ENCODE measurements at places on chromosomes 13 and 19. TPM values are rescaled to one million over a fixed set of nuclear protein-coding genes. Genes with fewer than 3 reads are reported as not detected.
A peak's percentile ranks its signal among the peaks of the same experiment; 100 is the strongest.

MISP3 gene
- 6.8 TPM for total RNA-seq

PRRG2 gene
- 1.3 TPM for total RNA-seq

DNA sequence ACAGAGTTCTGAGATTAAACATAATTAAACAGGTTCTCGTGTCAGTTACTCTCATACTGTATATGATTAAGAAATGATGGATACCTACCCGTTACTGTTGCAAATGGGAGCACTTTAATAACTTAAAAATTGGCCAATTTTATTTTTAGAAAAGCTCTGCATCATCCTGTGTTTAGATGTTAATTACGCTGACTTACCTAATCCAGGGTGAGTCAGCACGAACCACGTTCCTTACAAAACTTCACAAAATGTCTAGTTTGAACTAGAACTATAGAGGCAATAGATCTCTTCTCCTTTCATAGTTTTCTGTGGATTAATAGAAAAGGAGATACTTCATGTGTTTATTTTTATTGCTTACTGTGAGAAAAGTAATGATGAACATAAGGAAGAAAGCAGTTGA is 363.9 kb downstream of the MYO16 start:
- no peak for DNase-seq

DNA sequence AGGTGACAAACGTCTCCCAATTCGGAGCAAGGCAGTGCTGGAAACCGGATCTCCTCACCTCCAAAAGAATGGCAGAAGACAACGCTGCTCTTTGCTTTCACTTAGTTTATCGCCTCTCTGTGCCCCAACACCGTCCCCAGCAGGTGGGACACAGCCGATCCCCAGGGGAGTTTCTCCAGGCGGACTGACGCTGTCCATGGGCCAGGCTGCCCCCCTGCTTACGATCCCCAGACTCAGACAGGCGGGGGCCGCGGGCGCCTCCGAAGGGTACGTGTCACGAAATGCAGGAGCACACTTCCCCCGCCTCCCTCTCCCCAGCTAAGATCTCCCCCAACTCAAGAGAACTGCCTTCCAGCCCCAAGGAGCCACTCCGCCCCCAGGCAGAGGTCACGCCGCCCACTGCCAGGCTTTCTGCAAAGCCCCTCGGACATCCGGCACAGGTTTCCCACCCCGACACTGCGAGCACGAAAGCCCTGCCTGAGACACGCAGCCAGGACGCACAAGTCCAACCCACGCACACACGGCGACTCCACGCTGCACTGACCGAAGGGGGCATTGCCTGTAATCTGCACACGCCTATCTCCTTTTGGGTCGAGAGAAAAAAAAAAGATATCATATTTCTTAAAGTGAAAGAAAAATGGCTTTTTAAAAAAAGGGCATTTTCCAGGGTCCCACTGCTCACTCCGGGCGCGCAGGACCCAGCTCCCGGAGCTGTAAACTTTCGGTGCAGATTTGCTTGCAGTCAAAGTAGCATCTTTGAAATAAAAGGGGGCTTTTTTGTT is 2.0 kb downstream of the SPRY2 start:
- DNase-seq, result peak; percentile 85

DNA sequence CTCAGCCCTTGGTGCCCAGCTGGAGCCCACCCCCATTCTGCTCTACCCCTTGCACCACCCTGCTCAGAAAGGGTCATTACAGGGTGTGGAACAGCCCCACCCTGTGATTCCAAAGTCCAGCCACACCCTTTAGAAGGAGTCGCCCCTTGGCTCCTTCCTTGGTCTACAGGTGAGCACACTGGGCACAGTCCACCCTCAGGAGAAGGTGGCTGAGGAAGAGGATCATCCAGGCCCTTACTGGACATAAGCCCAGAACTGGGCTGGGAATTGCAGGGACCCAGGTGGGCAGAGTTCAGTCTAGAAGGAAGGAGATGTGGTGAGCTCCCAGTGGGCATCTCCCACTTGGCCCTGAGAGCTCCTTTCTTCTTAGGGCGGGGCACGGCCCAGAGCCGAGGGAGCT is 8.6 kb downstream of the SLC46A3 start:
- no peak for DNase-seq

DNA sequence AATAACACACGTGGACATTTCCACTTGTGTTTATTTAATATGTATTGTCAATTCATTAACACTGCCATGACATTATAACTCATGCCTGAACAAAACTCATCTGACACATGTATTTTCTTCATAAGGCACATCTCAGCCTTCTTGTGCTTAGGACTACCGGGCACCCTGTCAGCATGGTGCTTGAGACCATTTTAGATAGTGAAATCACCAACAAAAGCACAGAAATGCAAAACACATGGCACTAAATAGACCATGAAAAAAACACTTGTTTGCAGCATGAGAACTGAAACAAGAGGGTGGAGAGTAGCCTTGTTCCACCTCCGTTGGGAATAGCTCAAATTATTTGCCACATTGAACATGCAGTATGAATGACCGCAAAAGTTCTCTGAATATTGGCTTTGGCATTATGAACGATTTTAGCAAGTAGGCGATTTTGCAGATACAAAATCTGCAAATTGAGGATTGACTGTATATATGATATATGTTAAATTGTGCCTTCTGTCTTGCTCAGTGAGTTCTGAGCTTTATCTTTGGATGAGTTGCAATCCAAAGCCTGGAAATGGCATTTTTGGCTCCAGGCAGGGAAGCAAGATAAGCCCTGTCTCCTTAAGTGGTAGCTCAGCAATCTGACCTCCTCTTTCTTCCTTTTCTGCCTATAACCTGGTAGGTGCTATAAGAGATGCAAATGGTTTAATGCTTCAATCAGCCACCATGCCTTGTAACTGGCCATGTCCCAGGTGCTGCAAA is 328.2 kb downstream of the HS6ST3 start:
- DNase-seq, result no peak

GRCh38 chr13:99724633-99725517 is 223.6 kb downstream of the TM9SF2 start:
- no peak for DNase-seq

- DNase-seq, result no peak
These were observed 377.8 kb upstream of the DACH1 start for GRCh38 chr13:72244788-72245187.

DNA sequence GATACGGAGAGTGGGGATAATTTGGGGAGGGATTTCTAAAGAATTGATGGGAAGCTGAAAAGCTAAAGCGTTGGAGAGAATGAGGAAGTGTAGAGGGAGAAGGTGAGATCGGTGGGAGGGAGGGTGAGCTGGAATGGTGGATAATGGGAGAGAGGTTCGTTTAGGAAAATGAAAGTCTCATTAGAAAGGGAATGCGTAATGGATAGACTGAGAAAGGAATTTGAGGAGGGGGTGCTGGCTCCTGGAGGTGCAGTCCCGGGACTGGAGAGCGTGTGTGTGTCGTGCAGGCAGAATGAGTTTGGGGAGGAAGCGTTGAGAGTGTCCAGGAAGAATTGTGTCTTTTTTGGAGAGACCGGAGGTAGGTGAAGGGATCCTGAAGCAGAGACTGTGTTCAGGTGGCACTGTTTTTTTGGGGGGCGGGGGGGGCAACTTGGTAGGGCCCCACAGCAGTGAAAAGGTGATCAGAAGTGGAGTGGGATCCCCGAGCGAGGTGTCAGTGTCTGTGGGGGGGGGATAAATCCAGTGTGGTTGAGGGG is 1.4 kb downstream of the ACTN4 start:
- no peak for DNase-seq

GRCh38 chr19:19347401-19348110 is 26.9 kb downstream of the MAU2 start:
- DNase-seq, result no peak

DNA sequence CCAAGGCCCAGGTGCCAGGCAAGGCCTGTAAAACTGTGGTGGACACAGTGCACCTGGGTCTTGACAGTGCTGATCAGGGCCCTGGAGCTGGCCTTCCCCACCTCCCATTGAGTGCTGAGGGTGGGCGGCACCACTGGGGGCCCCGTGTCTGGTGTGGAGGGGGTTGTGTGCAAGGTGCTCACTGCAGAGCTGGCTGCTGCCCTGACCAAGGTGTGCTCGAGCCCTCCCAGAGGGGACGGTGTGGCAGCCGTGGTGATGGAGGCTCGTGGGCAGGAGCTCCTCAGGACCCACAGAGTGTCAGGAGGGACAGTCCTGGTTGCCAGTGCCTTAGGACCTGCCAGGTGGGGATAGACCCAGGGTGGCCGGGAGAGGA is 23.0 kb downstream of the ATP4B start:
- peak; percentile 9 for DNase-seq

DNA sequence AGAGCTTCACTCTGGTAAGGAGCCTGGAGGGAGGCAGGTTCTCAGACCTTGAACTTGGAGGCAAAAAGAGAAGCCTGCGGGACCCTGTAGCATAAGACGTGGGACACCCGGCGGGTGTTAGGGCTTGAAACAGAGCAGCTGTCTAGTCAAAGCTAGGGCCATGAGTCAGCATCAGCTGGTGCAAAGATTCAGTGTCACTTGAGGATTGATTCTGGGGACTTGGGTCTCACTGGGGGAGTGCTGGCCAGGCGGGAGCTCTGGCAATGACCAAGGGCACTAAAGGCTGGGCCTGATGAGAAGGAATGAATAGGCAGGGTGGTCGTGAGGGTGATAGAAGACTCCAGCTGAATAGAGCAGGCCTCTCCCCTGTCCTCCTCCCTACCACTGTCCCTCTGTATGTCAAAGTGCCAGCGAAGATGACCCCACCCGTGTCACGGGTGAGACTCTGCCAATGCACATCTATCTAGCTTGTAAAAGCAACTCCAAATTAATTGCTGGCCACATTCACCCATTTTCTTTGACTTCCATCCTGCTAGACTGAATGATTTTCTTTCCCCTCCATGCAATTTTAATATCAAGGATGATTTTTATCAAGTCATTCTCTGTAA is 97.1 kb downstream of the MBNL2 start:
- DNase-seq, result peak; percentile 60

DNA sequence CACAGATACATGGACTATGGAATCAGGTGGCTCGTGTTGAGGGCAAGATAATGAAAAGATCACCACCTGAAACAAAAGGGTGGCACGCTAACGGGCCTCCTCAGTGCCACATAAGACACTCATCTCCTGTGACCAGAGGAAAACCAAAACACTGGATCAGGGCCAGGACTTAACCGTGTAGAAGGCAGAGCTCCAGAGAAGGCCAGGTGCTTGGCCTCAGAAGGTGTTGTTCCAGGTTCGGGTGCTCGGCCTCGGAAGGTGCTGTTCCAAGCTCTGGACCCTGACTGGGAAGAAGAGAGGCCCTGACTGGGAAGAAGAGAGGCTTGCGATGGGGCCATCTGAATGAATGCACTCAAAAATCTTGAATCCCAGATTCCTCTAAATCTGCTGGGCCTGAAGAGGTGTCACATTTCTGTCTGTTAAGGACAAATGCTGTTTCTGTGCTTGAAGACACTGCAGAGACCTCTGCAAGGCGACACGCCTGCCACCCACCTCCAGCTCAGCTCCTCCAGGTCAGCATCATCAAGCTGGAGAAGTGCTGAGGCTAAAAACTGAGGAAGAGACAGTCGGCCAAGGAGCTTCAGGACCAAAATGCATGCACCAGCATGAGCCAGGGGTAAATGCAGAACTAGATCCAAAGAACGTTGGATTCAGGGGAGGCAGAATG is 2.7 kb upstream of the RASA3 start:
- DNase-seq, result no peak

DNA sequence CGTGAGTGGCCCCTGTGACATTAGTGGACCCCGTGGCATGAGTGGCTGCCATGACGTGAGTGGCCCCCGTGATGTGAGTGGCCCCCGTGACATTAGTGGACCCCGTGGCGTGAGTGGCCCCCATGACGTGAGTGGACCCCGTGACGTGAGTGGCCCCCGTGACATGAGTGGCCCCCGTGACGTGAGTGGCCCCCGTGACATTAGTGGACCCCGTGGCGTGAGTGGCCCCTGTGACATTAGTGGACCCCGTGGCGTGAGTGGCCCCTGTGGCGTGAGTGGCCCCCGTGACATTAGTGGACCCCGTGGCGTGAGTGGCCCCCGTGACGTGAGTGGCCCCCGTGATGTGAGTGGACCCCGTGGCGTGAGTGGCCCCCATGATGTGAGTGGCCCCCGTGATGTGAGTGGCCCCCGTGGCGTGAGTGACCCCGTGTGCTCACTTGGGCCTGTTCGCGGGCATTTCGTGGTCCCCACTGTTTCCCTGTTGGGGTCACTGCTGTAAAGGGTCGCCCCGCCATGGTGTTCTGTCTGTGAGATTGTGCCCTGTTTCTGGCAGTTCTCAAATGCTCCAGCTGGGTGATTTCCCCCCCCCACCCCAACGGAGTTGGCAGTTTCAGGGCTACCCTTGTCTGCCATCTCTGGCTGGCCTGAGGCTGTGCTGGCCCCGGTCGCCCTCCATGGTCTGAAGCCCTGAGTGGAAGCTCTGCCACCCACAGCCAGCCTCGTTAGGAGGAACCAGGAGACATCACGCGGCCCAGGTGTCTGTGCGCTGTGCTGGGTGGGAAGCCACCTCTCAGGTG is 64.2 kb downstream of the MCF2L start:
- no peak for DNase-seq

Measured in left ventricle myocardium superior (tissue), 1 donor.